T47D (cell line): ENCODE measurements at places on chromosomes 3 and 15.

DNA sequence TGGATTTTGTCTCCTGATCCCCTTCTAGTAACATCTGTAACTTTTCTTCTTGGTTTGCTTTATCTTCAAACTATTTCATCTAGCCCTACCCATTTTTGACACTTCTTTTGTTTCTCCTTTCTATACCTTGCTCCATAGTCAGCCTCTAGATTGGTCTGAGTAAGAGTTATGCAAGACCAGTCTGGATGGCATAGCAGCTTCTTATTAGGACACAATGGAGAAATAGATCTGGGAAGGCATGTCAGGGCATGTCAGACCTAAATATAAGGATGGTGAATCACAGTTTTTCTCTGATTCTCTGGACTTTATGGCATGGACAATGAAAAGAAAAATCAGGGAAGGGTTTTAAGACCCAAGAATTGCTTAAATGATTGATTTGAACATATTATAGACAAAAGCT, 452.5 kb downstream of the RAP2B start:
- no peak for DNase-seq

DNA sequence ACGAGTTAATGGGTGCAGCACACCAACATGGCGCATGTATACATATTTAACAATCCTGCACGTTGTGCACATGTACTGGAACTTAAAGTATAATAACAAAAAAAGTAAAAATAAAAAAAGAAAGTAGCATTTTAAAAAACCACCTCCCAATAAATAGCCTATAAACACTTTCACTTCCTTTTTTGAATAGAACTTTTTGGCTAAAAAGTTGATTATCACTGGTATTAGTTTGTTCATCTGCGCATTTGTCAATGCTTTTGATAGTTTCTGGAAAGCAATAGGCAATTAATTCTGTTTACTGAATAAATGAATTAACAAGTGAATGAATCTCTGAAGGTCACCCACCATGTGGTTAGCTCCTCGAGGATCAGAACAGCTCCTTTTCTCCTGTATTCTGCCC, 179.9 kb downstream of the SLC9A9 start:
- no peak for DNase-seq

GRCh38 chr3:41526995-41527573, 327.8 kb downstream of the CTNNB1 start:
- DNase-seq: no peak

GRCh38 chr3:81760215-81760614, 1.2 kb downstream of the GBE1 start:
- no peak for DNase-seq

GRCh38 chr3:74115906-74116305, 491.2 kb upstream of the PDZRN3 start:
- DNase-seq: no peak

- DNase-seq: no peak
Measured at GRCh38 chr15:69004011-69004410, 10.5 kb upstream of the NOX5 start.

DNA sequence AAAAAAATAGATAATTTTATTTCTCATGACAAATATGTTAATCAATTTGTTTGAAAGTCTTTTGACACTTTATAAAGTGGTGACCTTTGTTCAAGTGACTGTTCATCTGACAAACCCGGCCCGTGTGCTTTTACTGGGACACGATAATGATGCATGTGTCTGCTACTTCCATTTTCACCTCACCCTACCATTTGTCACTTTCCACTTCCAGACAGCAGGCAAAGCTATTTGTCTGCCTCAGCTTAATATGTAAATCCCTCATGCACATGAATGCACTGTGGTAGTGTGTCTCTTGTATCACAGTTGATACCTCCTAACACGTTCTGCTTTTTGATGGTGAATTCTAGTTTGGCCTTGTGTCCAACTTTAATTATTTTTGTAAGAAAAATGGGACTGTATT, 204.3 kb downstream of the BBX start:
- no peak for DNase-seq

- no peak for DNase-seq
Measured at GRCh38 chr15:48722764-48723661, 77.5 kb upstream of the FBN1 start.

DNA sequence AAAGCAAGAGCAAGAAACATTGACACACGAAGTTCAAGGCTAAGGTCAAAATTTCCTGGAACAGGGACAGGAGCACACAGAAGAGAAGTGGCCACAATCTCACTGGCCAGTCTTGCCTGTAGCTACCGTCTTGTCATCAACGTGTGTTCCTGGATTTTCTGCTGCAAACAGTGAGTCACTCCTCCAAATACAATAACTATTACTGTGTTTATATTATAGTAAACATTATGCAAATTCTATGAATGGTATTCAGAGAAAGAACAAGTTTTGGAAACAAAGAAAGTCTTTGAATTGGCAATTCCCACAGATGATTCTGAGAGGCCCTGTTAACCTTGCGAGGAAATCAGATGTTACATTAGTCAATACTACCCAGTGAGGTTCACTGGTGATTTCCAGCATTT, 220.5 kb downstream of the FAM43A start:
- DNase-seq: peak; percentile 73

- no peak for DNase-seq
Measured at GRCh38 chr3:180184816-180185215, 148.1 kb upstream of the PEX5L start.

DNA sequence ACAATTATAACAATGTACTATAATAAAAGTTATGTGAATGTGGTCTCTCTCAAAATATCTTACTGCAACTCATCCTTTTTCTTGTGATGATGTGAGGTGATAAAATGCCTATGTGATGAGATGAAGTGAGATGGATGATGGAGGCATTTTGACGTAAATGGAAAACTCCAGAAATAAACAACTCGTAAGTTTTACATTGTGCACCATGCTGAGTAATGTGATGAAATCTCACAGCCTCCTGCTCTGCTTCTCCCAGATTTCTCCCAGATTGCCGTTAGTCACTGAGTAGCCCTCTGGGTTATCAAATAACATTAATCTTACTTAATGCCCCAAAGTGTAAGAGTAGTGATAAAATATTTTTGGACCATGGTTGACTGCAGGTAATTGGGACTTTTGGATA, 64.8 kb upstream of the SLCO2A1 start:
- no peak for DNase-seq

- DNase-seq: no peak
Measured at GRCh38 chr3:9398700-9399336, 1.4 kb downstream of the SETD5 start.

DNA sequence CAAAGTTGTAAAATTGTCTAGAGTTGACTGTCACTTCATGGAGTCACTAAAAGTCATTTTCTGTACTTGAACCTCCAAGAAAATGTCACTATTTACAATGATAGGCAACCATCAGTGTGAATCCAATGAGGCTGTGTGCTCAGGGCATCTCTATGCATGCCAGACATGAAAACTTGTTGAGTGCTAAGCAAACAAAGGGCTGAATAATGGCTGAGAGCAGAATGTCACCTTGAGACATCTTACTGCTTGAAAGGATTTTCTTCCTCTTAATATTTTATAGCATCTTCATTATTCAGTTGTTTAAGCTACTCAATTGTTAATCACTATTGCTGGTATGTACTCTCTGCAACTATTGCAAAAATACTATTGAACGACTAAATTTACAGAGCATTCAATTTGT, 184.7 kb downstream of the PLCH1 start:
- DNase-seq: no peak

- DNase-seq: peak; percentile 78
Measured at GRCh38 chr3:52533623-52534280, at the start of gene NT5DC2. NT5DC2 (minus strand) TSS chr3:52533857; CDS start chr3:52533737, 120 bp downstream.

- DNase-seq: peak; percentile 51
Measured at GRCh38 chr3:4976109-4976508, 3.1 kb upstream of the BHLHE40 start.

- DNase-seq: no peak
Measured at GRCh38 chr15:65069779-65070546, 2.2 kb upstream of the RASL12 start.

- no peak for DNase-seq
Measured at GRCh38 chr3:63872135-63872924, 8.7 kb downstream of the ATXN7 start.

- no peak for DNase-seq
Measured at GRCh38 chr3:13890377-13891016, 10.6 kb upstream of the WNT7A start.

DNA sequence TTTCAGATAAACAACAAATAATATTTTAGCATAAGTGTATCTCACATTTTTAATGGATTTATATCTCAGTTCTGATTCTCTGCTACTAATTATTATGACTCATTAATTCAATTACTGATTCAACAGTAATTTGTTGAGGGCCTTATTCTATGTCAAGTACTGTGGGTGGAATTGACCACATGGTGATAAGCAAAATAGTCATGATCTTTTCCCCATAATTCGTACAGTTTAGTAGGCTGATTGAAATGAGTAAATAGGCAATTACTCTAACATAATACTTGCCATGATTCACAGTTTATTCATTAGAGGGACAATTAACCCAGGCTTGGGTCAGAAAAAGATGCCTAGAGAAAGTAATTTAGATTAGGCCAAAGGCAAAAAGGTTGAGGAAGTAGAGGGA, 60.9 kb upstream of the SLC4A7 start:
- no peak for DNase-seq

GRCh38 chr3:86388820-86389219, 602.1 kb downstream of the VGLL3 start:
- DNase-seq: peak; percentile 24

DNA sequence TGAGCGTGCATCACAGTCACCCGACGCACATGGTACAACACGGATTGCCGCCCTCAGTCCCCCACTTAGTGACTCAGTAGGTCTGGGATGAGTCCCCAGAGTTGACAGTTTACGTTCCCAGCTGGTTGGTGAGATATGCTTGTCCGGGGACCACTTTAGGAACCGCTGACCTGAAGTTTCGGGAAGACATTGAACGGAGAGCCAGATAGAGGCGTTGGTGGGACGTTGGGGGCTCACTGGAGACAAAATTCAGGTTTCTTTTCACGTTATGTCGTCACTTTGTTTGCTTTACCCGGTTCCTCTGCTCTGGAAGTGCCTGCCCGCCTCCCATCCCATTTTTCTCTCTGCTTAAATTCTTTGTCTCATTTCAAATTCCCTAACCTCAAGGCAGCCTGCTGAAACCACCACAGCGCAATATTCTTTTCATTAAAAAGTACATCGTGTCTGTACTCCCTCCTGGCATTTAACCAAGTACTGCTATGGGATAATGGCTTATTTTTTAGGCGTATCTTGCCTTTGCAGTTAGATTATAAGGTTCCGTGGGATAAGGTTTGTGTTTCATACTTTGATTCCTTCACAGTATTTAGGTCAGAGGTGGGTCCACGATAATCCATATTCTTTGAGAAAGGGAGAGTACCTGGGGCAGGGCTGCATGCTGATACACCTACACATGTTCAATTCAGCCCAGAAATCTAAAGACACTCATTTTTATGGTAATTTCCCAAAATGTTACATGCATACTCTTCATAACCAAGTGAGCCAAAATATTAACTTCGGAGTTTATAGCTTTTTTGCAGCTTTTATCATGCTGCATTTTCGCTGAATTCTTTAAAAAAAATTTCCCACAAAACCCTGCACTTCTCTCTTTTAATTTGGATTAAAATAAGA, 921 bp downstream of the LMLN start:
- no peak for DNase-seq

- no peak for DNase-seq
Measured at GRCh38 chr15:52780172-52780980, 9.8 kb downstream of the ONECUT1 start.

GRCh38 chr15:101469520-101470288, 19.8 kb downstream of the PCSK6 start:
- DNase-seq: no peak

GRCh38 chr3:76429581-76430177, 610.2 kb upstream of the ROBO2 start:
- DNase-seq: no peak

DNA sequence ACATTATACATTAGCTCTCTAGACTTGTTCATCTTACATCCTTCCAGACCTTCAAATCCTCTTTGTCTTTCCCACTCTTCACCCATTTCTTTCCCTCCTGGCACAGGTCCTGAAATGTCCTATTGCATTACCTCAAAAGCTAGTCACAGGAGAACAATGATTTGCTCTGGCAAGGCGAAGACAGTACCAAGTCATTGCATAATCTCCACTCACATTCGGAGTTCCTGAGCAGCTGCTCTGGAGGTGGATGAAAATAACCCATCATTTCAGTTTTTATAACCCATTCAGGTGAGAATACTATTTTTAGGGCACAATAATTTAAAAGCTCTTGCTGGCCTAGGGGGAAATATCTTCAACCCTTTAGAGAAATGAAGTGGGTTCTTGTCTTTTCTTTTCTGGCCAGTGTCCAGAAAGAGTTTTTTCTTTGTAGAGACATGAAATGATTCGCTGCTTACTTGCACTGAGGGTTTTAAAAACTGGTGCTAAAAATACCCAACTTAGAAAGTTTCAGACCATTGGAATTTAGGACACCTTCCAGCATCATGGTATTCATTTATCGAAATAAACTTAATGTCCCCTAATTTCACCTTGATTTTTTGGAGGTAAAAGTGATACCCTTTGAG, 23.4 kb upstream of the DYNC1LI1 start:
- DNase-seq: no peak

DNA sequence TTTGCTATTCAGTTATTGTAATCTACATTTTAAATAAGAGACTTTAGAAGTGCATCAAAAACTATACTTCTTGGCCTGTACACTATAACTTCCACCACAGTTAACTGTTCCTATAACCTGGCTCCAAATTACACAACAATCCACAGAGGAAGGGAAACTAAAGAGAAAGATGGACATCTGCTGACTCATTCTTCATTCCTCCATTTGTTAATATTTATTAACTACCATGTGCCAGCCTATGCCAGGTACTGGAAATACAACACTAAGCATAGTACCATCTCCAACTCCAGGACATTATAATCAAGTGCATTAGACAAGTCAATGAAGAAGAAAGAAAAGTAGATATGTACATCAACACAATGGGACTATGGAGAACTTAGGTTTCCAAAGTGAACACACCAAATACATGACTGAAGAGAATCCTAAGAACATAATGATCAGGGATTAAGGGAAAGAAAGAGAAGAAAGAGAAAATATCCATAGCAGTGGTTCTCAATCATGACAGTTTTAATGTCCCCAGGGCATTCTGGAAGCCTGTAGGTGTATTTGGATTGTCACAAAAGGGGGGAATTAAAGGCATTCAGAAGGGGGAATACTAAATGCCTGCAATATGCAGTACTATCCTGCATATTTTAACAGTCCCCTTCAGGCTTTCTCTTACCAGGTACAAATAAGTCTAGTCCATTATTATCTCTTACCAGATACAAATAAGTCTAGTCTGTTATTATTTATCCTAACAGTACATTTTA, 8.9 kb downstream of the ICE2 start:
- no peak for DNase-seq

DNA sequence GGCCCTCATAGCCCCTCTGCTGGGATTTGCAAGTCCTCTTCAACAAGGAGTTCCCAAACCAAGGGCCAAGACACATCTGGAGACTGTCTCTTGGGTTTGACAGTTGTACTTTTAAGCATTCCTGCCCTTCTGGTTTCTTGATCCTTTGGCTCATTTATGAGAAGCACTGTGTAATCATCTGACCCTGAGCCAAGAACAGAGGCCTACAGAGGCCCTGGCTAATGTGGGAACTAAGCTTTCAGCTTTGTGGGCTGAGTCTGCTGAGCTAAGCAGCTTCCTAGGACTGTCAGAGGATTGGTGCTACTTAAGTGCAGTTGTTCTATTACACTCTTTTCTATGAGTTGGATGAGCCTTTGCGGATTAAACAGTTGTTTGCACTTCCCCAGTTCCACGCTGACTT, 178.3 kb downstream of the KBTBD8 start:
- DNase-seq: no peak
